Neural crest cell (in vitro differentiated cells): ENCODE measurements at places on chromosomes 4 and X. TPM values are rescaled to one million over a fixed set of nuclear protein-coding genes. Genes with fewer than 3 reads are reported as not detected.

HSFX4 gene
- total RNA-seq: not detected in 2 replicates

BCORL1 gene
- 46.2 and 53.7 TPM in 2 replicates for total RNA-seq

PASD1 gene
- not detected in 2 replicates for total RNA-seq

SPATA4 gene
- total RNA-seq: 0.44 TPM in 1 of 2 replicates, not detected in the other

TMEM154 gene
- total RNA-seq: 0.44 and 1.3 TPM in 2 replicates

CFP gene
- 1.6 and 1.7 TPM in 2 replicates for total RNA-seq

GRCh38 chrX:124346117-124346876 is at the start of gene SH2D1A:
TSS of gene SH2D1A (plus strand) at chrX:124346563. CDS start at chrX:124346643, 80 bp downstream.
- no peak for DNase-seq

- no peak for DNase-seq
Measured at GRCh38 chr4:113781439-113782040, 20.0 kb upstream of the CAMK2D start.

DNA sequence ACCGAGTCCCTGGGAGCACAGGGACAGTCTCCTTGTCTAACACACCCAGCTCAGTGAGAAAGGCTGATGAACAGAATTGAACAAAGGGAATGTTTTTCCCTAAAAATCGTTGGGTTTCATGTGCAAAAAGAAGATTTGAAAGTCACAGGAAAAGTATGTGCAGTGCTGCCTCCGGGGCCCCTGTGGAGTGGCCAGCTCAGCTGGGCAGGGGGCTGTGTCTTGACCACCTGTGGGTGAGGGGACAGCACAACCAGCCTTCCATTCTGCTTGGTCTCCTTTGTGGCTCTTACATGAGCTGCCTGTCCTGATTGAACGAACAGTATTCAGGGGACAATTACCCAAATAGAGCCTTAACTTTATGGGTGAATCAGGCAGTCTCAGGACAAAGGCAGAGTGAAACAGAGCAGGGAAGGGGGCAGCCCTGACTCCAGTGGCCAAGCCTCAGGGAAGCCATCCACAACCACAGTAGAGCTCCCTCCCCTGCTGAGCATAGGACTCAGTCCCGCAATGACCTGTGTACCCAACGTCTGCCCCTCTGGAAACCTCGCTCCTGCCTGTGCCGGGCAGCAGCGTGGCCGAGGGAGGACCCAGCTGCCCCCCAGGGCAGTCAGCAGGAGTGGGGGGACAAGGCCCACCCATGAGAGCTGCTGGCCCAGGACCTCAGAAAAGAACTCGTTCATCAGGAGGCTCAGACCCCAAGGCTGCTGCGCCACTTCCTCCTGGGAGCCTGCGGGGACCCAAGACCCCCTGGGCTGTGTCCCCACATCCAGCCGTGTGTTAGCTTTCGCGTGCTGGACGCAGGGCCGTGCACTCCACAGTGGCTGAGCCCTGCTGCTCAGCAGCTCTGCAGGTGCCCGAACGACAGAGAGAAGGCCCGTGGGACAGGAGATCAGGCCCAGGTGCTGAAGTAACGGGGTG is 59.6 kb upstream of the MXD4 start:
- DNase-seq: no peak

GRCh38 chrX:119762718-119763117 is 4.3 kb downstream of the SOWAHD start:
- no peak for DNase-seq

GRCh38 chr4:103075894-103076746 is 441 bp downstream of the SLC9B2 start:
- DNase-seq: peak; percentile 43

DNA sequence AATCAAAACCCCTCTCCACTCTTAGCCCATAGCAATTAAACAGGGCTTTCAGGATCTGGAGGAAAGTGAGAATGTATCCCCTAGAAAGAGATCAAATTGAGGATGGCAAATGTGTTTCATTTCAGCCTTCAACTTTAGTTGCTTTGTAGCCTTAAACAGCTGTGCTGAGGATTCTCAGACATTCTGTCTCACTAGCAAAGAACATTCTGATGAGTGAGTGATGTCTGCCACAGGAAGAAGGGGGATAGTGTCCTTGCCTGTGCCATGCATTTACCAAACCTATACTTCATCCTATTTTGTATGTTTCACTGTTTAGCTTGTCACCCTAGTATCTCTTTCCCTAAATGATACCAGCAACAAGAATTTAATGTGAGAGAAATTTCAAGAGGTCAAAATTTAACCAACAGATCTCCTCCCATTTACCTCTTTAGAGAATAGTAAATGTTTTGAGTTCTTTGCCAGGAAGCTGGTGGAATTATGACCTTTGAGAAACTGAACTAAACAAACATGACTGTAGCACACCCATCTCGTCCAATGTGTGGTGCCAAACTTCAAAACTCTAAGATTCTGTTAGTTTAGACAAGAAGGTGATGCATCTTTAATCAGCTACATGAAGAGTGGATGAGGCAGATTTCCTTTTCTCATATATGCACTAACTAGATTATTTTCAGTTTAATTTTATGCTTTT is 165.6 kb downstream of the PALLD start:
- DNase-seq: no peak

DNA sequence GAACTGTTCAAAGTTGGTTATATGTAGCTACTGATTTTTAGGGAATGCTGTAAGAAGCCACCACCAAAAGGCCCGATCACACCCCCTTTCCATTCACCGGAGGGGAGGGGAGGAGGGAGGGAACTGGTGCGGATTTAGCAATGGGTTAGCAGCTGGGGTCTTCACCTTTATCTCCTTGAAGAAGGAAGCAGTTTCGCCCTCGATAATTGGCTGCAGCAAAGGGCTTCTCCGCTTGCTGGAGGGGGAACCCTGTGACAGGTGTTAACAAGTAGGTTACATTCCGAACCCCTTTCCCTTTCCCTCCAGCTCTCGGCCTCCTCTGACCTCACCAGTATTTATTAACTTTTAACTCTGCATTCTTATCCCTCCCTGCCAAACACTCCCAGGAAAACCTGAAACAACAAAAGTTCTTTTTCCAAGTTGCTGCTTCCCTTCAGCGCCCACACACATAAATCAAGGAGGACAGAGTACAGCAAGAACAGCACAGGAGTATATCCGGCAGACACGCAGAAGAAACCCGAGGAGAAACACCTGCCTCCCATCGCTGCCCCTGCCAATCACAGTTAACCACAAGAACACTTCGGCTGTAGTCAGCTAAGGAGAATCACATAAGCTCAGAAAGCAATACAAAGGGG is 39.8 kb upstream of the NAP1L5 start:
- DNase-seq: no peak

GRCh38 chr4:128275346-128275745 is 12.3 kb downstream of the PGRMC2 start:
- no peak for DNase-seq

DNA sequence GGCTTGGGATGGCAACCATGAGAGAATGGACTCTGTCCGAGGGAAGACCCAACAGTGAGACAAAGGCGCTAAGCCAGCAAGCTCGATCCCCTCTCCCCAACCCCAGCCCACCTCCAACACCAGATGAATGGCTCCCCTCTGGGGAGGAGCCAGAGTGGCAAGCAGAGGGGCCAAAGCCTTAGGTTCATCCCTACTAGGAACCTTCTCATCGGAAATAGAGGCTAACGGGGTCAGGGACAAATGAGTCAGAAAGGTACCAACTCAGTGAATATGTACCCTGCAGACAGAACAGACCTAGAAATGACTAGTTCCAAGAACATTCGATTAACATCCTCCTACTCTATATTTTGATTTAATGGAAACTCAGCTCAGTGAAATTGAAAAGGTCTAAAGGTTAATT is 73.9 kb downstream of the NSG1 start:
- no peak for DNase-seq

- DNase-seq: no peak
Measured at GRCh38 chrX:111010111-111010510, 85.9 kb upstream of the PAK3 start.
